Smooth muscle cell of the brain vasculature (primary cell): ENCODE measurements at places on chromosomes 16 and 17.

DNA sequence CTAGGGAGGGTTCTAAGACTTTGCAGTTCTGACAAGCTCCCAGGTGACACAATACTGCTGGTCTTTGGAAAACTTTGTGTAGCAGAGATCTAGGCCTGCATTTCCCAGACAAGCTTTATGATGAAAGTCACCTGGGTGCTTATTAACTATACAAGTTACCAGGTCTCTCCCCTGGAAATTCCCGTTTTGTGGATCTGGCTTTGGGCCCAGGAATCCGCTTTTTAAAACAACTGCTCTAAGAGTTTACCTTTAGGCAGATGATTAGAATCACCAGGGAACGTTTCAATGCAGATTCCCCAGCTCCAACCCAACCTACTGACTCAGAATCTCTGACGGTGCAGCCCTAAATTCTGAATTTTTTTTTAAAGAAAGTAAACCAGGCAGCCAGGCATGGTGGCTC, 36.3 kb downstream of the MYH3 start:
- DNase-seq, result no peak

DNA sequence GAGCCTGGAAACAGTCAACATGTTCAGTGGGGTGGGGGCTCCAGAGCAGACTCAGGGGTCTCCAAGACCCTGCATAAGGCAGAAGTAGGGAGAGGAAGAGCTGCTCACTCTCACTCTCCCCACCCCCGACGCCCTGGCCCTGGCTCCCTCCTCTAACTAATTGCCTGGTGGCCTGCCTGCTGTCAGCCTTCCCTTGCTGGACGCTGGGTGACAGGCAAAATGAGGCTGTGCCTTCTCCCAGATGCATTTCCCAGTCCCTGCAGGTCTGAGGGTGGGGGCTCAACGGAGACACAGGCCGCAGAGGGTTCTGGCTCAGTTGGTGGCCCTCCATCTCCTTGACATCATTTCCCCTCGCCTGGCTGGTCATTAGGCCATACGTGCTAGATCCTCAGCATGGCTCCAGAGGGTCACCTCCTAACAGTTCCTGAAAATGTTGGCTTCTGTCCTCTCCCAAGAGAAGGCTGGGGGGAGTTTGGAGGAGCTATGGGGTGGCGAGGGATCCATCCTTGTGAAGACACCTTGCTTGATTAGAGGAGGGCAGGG, 1.4 kb downstream of the FMNL1 start:
- DNase-seq, result no peak

DNA sequence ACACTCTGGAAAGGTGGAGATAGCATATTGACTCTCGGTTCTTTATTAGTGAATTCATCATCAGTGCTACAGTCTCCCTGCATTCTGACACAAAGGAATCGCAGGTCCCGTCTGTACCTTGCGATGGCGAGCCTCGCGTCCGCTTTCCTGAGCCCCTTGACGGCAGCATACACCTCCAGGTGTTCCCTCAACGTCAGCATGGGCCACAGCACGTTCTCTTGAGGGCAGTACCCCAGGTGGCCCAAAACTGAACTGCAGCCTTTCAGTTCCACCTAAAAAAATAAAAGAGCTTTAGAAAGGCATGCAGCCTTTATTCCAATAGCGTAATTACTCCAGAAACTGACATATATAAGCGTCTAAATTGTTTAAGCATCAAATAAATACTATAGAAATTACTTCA, 24.2 kb upstream of the ABCA9 start:
- DNase-seq, result no peak

GRCh38 chr16:70529051-70529777, 5.6 kb downstream of the SF3B3 start:
- no peak for DNase-seq

- no peak for DNase-seq
Observed at GRCh38 chr17:36740157-36740556, 138.8 kb downstream of the MRM1 start.

DNA sequence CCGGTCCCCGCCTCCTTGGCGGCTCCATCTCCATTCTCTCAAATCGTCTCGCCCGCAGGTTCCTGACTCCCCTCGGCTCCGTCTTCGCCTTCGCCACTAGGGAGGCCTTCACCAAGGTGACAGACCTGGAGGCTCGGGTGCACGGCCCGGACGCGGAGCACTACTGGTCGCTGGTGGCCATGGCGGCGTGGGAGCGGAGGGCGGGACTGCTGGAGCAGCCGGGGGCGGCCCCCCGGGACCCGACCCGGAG, 862 bp downstream of the GLTPD2 start:
- DNase-seq, result no peak

- DNase-seq, result no peak
Observed at GRCh38 chr16:76157629-76158028, 119.6 kb upstream of the CNTNAP4 start.

DNA sequence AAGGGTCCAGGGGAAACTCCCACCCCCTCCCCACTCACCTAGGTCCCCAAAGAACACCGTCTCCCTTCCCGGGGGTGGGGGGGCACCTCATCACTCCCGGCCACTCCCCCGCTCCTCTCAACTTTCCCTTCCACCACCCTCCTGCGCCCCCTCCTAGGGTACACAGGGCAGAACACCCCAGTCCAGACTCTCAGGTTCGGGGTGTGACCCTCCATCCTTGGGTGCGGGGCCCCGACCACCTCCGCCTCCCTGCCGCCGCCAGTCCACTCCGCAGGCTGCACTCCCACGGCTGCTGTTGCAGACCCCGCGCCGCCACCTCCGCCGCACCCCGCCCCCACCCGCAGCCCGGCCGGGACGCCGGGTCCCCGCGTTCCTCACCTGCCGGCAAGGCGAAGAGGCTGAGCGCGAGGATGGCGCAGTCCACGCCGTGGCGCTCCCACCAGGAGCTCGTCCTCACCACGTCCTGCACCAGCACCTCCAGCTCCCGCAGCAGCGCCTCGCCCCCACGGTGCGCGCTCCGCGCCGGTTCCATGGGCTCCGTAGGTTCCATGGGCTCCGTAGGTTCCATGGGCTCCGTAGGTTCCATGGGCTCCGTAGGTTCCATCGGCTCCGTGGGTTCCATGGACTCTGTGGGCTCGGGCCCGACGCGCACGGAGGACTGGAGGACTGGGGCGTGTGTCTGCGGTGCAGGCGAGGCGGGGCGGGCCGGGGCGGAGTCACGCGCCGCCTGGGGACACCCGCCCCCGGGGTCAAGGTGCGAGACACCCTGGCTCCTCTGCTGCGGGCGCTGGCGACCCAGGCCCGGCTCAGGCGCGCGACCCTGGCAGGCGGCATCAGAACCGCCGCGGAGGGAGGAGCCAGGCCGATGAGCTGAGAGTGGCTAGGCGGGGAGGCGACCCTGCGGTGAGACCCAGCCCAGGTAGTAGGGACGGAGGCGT, at the start of gene FADS6:
Gene FADS6 (minus strand): TSS at position 660 of the 938 bp plus-strand sequence. CDS start 38 bp downstream, at position 622.
- DNase-seq, result no peak

GRCh38 chr17:64081802-64082799, 47.8 kb downstream of the ERN1 start:
- DNase-seq, result no peak

DNA sequence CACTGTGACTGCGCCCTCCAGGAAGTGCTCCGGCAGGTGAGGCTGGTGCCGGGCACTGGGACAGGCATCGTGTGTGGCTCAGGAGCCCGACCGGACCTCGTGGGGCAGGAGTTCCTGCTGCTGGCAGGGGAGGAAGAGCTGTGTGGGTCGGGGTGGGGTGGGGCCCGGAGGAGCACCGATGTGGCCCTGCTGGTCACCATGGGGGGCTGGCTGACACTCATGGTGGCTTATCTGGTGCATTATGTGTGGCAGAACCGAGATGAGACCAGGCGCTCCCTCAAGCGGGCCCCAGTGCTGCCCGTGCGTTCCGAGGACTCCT, 16.8 kb downstream of the LRRC3C start:
- DNase-seq, result no peak

- DNase-seq, result no peak
Observed at GRCh38 chr16:86924537-86924936, 346.2 kb downstream of the FOXL1 start.

DNA sequence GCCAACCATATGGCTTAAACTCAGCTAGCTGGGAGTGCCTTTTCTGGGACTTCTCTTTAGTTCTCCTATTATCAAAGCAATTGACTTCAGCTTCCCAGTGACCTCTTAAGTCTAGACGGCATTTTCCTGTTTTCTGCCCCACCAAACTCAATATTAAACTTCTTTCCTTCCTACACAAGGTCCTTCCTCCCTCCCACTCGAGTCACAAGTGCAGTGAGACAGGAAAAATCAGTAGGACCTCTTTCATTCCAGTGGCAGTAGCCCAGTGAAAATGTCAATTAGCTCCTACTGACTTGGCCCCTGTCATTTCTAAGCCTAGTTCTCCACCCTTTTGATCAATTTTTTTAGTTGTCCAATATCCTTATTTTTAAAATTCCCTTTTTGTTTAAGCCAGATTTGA, 9.6 kb upstream of the NACA2 start:
- DNase-seq, result no peak

GRCh38 chr16:27111486-27111885, 44.8 kb downstream of the C16orf82 start:
- no peak for DNase-seq

DNA sequence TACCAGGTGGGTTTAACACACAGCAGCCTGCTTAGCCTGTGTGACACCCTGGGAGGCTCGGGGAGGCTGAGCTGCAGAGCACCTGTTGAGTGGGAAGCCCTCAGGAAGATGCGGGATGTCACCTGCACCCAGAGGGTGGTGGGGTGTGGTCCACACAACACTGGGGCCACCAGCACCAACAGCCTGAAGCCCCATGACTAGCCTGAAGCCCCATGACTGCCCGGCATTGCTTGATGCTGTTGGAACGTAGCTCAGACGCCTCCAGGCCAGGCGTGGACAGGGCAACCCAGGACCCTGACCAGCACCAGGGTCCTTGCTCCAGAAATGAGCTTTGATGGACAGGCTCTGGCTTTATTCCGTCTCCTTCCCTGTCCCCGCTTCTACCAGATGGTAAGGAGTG, 76.3 kb upstream of the ZNF469 start:
- DNase-seq, result no peak

DNA sequence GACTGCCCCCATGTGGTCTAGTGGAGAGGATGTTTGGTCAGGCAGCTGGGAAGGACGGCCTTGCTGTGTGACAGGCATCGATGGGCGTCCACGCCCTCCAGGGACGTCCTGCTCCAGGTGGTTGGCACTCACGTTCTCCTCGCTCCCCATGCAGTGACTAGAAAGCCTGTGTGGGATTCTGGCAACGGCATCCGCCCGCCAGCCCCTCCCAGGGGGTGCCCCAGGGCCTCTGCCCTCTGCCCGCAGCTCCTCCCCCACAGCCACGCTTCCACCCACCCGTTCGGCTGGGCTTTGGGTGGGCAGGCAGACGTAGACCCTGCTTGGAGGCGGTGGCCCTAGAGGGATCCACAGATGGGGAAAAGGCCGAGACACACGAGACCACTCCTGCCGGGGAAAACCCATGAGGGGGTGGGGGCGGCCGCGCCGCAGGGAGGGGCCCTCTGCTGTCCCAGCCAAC, 4.7 kb upstream of the IL17C start:
- no peak for DNase-seq

DNA sequence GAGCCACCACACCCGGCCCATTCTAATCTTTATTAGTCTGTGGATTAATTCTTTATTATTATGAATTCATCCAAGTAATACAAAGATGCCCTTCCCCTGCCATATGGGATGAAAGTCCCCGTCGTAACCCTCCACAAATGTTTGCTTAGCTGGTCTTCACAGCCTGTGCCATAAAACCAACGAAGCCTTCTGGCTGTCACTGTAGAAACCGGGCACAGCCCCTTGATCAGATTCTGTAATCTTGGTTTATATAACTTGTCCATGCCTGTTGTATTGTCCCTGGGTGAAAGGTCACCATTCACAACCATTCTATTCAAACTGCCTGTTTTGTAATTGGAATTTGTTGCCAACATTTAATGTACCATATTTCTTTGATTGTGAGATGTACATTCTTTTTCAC, 66.5 kb downstream of the ATP2C2 start:
- DNase-seq, result no peak

- DNase-seq, result no peak
Observed at GRCh38 chr16:5490499-5490898, 392.9 kb upstream of the EEF2KMT start.

DNA sequence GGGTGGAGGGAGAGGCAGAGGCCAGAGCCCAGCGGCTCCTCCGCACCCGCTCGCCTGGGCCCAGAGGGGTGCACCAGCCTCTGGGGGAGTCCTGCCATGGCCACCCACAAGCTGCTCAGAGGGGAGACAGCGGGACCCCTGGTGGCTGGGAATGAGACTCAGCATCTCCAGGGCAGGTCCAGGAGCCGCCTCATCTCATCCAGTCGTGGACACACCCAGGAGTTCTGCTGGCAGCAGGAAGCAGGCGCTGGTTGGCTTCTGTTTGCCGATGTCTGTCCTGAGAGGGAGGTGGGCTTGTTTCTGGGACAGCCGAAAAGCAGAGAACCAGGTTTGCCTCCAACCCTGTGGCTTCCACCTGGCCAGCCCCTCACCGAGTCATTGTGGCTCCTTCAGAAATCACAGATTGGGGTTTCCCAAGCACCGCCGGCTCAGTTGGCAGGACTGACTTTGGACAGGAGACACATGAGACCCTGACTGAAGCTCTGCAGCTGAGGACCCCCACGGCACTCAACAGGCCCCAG, 49.6 kb upstream of the ENPP7 start:
- DNase-seq, result no peak

DNA sequence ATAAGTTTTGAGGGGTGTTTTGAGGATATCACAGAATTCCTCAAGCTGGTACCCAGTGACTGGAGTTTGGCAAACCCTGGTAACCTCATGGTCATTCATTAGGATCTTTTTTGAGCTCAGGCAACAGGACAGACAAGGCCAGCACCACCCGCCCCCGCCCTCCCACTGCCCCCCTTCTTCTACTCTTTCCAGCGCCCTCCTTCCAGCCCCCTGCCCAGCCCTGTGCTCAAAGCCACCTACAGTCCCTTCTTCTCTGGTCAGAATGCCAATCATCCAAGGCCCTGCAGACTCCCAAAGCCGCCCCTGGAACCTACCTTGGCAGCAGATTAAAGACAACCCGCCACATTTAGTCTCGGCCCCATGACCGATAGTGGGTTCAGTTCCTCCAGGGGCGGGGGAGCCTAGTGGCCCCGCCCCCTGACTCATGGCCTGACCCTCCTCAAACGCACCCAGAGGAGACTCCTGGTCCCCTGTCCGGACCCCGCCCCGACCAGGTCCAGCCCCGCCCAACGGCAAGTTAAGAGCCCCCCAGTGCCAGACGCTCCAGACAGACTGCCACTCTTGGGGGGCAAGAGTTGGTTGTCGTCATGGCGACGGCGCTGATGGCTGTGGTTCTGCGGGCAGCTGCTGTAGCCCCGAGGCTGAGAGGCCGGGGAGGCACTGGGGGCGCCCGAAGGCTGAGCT, at the start of gene NAGS:
Gene NAGS (plus strand): TSS at position 546 of the 684 bp plus-strand sequence. CDS start 42 bp downstream, at position 588.
- DNase-seq, result no peak

- no peak for DNase-seq
Observed at GRCh38 chr17:41680426-41681040, 8.2 kb upstream of the EIF1 start.
